ENCODE measurements at places on chromosomes 6 and 20. TPM values are rescaled to one million over a fixed set of nuclear protein-coding genes. Genes with fewer than 3 reads are reported as not detected.

PRR18 gene
- not detected for total RNA-seq

LY6G6C gene
- total RNA-seq, result not detected

VIP gene
- not detected for total RNA-seq

PRDM1 gene
- total RNA-seq, result 3.4 TPM

SPDEF gene
- total RNA-seq, result 0.35 TPM

FAM217A gene
- not detected for total RNA-seq

MICB gene
- total RNA-seq, result 21.4 TPM

MAPK13 gene
- 51.4 TPM for total RNA-seq

PI16 gene
- total RNA-seq, result 0.24 TPM

PTPN1 gene
- 111 TPM for total RNA-seq

PRDM13 gene
- total RNA-seq, result not detected

CITED2 gene
- 22.9 TPM for total RNA-seq

RFX6 gene
- total RNA-seq, result not detected

- no peak for DNase-seq
These were observed 17.9 kb downstream of the RAB5IF start for GRCh38 chr20:36623444-36623843.

GRCh38 chr20:36251426-36251825 lies 15.1 kb downstream of the AAR2 start:
- DNase-seq, result no peak

DNA sequence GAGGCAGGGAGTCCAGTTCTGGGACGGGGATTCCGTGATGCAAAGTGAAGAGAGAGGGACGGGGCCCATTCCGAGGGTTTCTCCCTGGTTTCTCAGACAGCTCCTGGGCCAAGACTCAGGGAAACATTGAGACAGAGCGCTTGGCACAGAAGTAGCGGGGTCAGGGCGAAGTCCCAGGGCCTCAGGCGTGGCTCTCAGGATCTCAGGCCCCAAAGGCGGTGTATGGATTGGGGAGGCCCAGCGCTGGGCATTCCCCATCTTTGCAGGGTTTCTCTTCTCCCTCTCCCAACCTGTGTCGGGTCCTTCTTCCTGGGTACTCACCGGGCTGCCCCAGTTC lies 35.9 kb upstream of the HLA-G start:
- DNase-seq, result no peak

DNA sequence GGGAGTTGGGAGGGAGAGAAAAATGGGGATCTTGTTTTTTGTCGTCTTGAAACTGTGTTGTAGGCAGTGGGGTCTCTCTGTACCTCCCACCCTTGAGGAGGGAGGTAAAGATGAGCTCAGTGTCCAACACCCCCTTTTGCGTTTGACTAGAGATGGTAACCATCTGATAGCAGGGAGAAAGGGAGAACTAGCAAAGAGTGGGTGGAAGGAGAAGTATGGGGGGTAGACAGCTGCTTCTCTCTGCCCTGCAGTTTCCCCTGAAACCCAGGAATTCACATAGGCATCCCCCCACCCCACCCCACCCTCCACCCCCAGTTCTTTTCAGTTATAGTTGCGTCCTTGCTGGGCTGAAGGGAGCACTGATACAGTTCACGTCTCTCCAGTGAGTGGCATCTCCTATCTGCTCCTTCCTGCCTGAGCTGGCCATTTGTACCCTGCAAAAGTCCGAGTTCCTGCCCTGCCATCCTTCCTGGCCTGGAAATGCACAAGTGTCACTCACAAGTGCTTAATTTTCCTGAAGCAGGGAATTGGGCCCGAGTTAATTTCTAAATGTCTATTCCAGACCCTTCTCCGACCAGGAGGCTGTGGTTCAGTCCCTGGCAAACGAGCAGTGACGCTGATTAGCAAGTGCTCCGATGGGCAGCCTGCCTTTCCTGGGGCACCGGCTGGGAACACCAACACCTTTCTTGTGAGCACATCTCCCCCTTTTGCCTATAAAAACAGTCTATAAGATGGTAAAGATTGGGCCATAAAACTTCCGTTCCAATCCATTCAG lies 1.5 kb downstream of the SIRPA start:
- DNase-seq, result no peak

GRCh38 chr20:48331518-48332286 lies 496.1 kb downstream of the PREX1 start:
- no peak for DNase-seq

DNA sequence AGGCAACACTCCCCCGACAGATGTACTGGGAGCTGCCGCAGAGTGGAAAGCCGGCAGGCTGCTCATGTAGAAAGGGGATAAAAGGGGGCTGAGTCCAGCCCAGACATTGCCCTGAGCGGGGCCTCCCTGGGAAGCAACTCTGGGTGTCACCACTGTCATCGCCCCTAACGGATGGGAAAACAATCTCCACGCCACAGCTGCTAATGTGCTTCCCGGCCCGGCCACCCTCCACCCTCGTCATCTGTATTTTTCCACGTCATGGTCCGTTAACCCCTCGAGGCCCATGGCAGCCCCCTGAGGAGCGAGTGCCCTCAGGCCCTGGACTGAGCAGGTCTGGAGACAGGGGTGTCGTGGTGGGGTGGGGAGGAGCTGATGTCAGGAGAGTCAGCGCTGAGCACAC lies 227.4 kb downstream of the DLL1 start:
- DNase-seq, result no peak

DNA sequence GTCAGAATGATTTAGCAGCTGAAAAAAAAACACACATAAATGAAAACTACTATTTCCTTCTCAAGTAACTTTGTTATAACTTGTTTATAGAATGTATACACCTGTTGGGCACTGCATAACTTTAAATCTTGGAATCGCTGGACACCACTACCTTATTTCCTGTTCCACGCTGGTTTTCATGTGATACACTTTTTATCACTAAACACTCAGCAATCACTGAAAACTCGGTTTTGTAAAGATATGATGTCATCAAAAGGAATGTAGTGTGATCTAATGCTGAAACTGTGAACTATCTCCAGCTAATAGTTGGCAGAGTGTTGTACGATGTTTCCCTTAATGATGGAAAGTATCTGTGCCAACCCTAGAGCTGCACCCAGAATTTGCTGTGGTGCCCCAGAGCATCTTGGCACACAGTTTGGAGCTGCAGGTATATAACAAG lies 127.9 kb downstream of the BACH2 start:
- DNase-seq, result no peak

DNA sequence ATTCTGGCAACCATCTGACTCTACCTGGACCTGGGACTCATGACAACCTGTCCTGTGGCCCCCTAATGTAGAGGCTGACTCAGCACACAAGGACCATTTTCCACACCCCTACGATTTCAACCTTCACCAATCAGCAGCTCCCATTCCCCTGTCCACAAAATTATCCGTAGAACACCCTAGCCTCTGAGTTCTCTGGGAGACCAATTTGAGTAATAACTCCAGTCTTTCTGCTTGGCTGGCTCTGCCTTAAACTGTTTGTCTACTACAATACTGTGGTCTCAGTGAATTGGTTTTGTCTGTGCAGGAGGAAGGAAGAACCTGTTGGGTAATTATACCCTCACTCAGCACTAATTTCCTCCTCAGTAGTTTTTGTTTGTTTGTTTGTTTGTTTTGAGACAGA lies 99.3 kb upstream of the MRPS10 start:
- no peak for DNase-seq

DNA sequence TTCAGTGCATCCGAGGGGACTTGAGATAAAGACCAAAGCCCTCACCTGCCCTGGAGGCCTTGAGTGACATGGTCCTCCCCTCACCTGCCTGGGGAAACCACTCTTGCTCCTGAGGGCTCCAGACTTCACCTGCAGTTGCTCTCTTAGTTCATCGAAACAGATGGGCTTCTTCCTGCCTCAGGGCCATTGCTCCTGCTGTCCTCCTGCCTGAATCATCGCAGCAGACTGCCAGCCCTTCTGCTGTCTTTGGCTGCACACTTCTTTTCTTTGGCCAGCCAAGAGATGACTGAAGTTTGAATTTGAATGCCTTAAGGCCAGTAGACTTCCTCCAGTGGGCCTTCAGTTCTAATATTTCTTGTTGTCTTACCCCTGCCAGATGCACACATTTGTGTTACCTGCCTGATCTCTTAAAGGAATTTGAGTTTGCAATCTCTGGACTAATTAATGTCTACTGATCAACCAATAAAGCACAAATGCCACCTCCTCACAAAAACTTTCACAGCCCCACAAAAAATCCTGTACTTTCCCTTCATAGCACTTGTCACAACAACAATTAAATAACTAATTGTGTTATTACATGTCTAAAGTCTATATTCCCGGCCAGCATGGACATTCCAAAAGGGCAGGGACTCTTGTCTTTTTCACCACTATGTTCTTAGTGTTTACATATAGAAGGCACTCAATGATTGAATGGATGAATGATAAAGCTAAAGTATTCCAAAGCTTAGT lies 56.7 kb upstream of the SGK1 start:
- DNase-seq, result no peak

GRCh38 chr20:13419477-13419876 lies 198.4 kb downstream of the ISM1 start:
- DNase-seq, result no peak

DNA sequence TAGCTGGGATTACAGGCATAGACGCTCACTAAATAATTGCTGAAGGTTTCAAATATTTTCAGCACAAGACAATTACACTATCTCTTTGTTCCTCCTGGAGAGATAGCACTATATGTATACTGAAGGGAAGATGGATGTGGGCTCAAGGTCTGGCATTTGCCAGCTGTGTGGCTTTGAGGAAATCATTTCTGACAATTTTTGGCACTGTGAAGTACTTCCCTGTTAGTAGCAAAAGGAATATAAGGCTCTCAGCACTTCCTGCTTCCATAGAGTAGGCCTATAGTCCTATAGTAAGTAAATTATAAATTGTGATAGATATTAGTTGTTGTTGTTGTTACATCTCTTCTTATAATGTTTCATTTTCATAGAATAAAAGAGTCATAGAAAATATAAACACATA lies 271.1 kb downstream of the SAMD5 start:
- DNase-seq, result no peak

DNA sequence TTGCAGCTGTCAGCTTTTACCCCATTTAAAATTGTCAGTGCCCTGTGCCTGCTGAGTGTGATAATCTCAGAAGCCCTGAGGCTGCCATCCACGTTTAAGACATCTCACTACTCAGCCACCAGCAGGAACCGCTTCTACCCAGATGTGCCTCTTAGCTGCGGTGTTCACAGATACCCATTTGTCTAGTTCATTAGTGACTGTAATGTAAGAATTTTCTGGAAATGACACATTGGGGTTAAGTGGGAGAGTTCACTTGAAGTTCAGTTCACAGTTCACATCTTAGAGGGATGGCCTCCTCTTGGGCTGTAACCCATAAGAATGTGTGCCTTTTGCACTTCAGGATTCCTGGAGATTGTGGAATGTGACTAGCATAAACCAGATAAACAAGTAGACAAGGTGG lies 477.7 kb downstream of the BTBD3 start:
- no peak for DNase-seq

GRCh38 chr6:111558690-111559187 lies 46.9 kb downstream of the TRAF3IP2 start:
- DNase-seq, result no peak

GRCh38 chr6:11989386-11989785 lies 22.7 kb upstream of the HIVEP1 start:
- DNase-seq, result no peak

- DNase-seq, result no peak
These were observed 15.6 kb downstream of the MANBAL start for GRCh38 chr20:37305079-37305478.

- peak; percentile 10 for DNase-seq
These were observed 406.5 kb upstream of the CHD6 start for GRCh38 chr20:42024653-42025052.

GRCh38 chr20:43185901-43186300 lies 3.8 kb downstream of the PTPRT start:
- no peak for DNase-seq

DNA sequence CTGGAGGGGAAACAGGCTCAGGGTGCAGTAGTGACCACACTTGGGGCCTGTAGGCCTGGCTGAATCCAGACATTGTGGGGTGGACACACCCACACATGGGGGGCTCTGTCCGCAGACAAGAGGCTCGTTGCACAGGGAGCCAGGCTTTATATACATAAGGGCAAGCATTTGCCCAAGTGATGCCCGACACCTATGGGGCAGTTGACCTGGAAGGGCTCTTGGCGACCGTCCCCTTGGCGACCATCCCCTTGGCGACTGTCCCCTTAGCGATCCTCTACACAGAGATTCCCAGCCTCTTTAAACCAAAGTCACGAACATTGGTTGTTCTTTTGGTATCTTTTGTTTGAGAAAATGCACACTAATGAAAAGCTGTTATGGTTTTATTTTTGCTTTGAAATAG lies 2.7 kb downstream of the TOX2 start:
- no peak for DNase-seq

- no peak for DNase-seq
These were observed 65.5 kb upstream of the SPACA1 start for GRCh38 chr6:87982134-87982533.

GRCh38 chr6:116767715-116768114 lies 2.2 kb upstream of the FAM162B start:
- DNase-seq, result no peak

DNA sequence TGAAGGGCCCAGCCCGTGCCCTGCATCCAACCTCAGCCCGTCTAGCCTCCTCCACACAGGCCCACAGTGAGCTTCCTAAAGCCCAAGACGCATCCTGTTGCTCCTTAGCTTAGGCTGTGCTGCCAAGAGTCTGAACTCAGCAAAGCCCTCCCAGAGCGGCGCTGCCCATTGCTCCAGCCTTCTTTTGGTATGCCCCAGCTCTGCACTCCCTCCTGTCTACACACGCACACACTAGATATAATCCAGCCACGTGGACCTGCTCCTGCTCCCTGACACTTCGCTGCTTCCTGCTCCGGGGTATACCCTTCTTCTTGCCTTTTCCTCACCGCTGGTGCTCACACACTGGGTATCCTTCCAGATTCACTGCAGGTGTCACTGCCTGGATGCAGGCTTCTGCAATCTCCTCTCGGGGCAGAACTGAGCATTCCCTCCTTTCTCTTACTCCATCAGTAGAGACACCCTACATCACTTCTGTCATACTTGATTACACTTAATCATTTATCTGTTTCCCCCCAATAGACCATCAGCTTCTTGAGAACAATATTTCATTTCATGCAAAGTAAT lies 23.8 kb downstream of the GABRR2 start:
- DNase-seq, result no peak

DNA sequence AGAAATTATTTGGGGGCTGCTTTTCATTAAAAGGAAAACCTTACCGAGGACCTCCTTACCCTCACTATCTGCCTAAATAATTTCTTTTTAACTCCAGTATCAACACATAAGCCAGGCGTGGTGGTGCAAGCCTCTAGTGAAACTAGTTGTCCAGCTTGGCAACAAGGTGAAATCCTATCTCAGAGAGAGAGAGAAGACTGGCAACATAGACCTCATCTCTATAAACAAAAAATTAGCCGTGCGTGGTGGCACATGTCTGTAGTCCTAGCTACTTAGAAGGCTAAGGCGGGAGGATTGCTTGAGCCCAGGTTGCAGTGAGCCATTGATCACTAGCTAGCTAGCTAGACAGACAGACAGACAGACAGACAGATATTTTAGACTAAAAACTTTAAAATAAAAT lies 92.5 kb downstream of the ARMC2 start:
- no peak for DNase-seq

GRCh38 chr6:30601815-30602641 lies 15.0 kb downstream of the PPP1R10 start:
- DNase-seq, result no peak

GRCh38 chr20:44748005-44748370 lies 2.3 kb downstream of the KCNK15 start:
- no peak for DNase-seq
